ENCODE measurements at places on chromosomes 3 and 15. TPM values are rescaled to one million over a fixed set of nuclear protein-coding genes. Genes with fewer than 3 reads are reported as not detected.

DNA sequence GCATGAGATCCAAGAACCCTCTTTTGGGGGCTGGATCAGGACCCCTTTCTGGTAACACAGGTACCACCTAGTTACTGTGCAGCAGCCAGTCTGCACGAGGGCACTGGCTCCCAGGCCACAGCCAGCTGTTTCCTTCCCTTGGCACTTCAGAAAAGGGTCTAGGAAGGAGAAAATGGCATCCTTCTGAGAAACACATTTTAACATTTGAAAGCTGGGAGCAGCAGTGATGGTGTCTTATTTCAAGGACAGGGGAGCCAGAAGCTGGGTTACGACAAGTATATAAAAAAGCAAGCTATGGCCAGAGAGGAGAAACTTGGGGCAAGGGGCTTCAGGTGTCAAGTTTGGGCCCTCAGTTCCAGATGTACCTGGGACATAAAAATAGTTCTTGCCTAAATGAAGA lies 282.8 kb downstream of the CTNNB1 start:
- H3K27me3 ChIP-seq = no peaks in the 10 kb centered on the region
- DNase-seq = no peak
- no peaks in the 10 kb centered on the region for H3K4me1 ChIP-seq
- H3K4me3 ChIP-seq = no peak overlapping the region
- H3K36me3 ChIP-seq = no peaks in the 10 kb centered on the region

DNA sequence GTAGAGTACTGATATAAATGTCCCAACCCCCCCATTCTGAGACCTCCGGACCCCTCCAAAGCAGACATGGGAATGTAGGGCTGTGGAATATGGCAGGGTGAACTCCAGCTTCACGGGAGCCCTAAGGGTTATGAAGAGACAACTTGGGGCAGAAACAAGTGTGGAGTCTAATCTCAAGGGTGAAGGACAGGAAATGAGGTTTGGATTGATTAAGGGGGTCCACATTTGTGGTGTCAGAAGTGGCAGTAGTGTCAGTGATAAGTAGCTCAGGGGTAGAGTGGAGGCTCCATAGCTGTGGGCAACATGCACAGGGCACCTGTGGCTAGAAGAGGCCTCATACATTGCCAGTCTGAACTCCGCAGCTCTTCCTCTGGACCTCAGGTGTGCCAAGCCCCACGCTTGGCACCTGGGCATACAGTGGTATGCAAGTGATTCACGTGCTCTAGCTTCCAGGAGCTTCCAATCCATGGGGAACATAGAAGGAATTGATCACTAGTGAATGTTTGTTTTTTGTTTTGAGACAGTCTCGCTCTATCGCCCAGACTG lies 4.1 kb upstream of the P4HTM start:
- H3K27ac ChIP-seq = no peak overlapping the region
- peaks cover 62% of the 10 kb centered on the region for H3K36me3 ChIP-seq
- H3K4me3 ChIP-seq = no peak overlapping the region
- H3K27me3 ChIP-seq = no peaks in the 10 kb centered on the region

- DNase-seq = no peak
- H3K4me1 ChIP-seq = peaks cover 64% of the 10 kb centered on the region
- H3K27me3 ChIP-seq = no peaks in the 10 kb centered on the region
- H3K36me3 ChIP-seq = no peaks in the 10 kb centered on the region
Observed at GRCh38 chr15:40106203-40107161, 2.2 kb downstream of the BMF start.

TERB2 gene
- not detected for total RNA-seq

GOLGA8Q gene
- total RNA-seq = 0.98 TPM

MAP2K1 gene
- total RNA-seq = 35.1 TPM

LTK gene
- not detected for total RNA-seq

CLRN1 gene
- not detected for total RNA-seq
